ENCODE measurements at places on chromosomes 11 and 22.

- DNase-seq, result no peak
Measured at GRCh38 chr11:122074022-122074421, 42.0 kb downstream of the BLID start.

GRCh38 chr11:61963016-61963281 lies 4.5 kb downstream of the FTH1 start:
- DNase-seq, result no peak

- peak; percentile 66 for DNase-seq
Measured at GRCh38 chr11:78715639-78716311, 141.1 kb upstream of the NARS2 start.

DNA sequence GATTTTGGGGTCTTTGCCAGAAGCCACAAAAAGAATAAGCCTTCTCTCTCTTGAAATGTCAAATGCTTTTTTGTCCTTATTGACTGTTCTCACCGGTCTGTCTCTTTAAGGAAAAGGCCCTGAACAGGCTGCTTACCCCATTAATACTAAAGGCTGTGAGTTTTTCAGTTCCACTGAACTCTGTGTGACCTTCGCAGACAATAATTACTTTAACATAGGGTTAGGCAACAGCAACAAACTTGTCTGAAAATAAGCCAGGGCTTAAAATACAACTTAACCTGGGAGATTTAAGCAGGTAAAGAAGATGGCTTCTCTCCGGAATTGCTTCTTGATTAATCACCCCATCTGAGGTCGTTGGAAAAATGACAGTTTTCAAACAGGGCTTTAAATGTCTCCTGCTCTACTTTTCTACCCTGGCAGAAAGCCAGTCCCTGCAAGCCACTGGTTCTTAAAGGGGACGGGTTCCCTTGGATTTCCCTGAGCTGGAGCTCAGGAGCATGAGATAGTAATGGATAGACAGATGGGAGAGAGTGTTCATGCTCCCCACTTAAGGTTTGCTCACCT lies 69.4 kb downstream of the ARL14EP start:
- DNase-seq, result no peak

- DNase-seq, result no peak
Measured at GRCh38 chr11:86138958-86139357, 70.1 kb upstream of the PICALM start.

GRCh38 chr11:131695889-131696429 lies 325.5 kb downstream of the NTM start:
- no peak for DNase-seq

- no peak for DNase-seq
Measured at GRCh38 chr22:20946080-20946986, 20.7 kb upstream of the AIFM3 start.

GRCh38 chr22:39185601-39186012 lies 33.1 kb upstream of the CBX7 start:
- peak; percentile 67 for DNase-seq

DNA sequence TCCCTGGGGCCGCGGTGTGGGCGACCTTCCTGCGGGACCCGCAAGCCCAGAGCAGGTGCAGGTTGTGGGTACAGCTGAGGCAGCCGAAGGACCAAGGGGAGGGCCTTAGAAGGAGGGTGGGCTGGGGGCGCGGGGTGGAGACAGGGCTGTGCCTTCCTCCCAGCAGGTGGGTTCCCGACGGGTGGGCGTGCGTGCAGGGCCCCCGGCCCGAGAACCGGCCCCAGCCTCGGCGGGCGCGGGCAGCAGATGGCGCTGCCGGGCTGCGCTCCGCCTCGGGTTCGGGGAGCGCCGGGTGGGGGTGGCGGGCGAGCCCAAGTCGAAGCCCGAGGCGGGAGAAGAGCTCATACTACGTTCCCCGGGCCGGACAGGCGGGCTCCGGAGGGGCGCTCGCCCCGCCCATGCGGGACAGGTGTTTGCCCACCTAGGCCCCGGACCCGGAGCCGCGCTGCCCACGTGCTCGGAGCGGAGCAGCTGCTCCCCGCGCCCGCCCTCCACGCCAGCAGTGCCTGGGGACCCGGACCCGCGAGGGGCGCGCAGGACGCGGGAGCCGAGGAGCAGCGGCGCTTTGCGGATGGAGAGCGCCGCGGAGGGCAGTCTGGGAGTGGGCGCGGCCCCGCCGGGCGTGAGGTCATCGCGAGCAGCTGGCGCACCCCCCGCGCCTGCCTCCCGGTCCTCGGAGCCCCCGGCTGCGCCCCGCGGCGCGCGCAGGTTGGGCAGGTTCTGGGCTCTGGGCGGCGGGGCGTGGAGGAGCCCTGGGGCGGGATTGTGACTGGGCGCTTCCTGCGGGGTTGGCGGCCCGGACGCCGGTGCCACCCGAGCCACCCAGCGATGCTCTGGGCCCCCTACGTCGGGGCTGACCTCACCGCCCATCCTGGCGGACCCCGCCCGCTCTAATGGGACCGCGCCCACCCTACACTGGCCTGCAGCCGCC lies 25.3 kb downstream of the DUSP8 start:
- DNase-seq, result no peak

DNA sequence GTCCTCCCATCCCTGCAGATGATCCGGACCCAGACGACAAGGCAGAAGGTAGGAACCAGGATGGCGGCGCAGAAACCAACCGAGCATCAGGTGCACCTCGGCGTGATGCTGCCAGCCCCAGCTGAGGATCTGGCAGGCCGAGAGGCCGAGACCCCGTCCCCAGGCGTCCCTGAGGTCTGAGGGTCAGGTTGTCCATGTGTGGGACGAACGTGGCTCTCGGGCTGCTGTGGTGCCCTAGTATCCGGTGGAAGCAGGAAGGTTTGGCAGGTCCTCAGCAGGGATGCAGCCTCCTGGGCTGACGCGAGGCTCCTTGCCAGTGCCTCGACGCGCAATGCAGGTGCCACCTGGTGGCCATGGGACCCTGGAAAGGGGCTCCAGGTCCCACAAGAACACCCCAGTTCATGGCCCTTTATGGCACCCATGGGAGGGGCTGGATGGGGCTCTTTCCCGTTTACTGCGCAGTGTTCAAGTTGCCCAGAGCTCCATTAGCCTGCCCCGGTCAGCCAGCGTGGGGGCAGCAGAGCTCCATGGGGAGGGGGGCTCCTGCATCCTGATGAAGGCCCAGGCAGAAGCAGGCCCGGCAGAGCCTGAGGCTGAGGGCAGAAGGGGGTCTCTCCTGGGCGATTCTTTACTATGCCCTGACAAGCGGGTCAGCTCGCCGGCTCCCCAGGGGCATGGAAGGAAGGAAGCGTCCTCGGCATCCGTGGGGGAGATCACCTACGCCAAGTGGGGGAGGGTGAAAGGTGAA lies 129.9 kb downstream of the CTTN start:
- DNase-seq, result peak; percentile 32

- DNase-seq, result no peak
Measured at GRCh38 chr11:94557992-94558391, 9.2 kb upstream of the PIWIL4 start.

DNA sequence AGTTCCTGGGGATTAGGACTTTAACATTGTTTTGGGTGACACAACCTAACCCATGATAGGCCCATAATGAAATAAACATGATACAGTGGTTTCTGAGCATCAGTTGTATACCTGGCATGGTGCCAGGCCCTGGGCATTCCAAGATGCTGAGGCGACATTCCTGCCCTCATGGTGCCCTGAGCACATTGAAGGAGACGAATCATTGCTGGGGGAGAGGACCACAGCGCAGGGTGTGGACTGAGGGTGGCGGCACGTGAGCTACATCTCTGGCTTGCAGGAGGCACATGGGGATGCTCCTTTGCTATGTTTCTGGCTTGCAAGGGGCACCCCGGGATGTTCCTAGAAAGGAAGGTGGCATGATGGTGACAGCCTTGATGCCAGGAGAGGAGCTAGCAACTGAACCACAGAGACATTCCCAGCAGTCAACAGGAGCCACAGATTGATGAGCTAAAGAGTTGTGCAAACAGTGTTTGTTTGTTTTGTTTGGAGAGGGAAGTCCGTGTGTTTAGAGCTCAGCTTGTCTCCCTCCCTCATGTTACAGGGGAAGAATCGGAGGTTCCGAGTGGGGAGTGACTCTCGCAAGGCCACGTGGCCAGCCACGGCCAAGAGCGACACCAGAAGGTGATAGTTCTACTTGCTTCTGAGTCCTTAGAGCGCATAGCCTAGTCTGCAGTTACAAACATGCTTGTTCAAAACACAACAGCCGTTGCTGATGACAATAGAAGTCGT lies 106.4 kb downstream of the MIAT start:
- DNase-seq, result no peak

- no peak for DNase-seq
Measured at GRCh38 chr11:116980136-116980793, 118.0 kb downstream of the SIK3 start.

DNA sequence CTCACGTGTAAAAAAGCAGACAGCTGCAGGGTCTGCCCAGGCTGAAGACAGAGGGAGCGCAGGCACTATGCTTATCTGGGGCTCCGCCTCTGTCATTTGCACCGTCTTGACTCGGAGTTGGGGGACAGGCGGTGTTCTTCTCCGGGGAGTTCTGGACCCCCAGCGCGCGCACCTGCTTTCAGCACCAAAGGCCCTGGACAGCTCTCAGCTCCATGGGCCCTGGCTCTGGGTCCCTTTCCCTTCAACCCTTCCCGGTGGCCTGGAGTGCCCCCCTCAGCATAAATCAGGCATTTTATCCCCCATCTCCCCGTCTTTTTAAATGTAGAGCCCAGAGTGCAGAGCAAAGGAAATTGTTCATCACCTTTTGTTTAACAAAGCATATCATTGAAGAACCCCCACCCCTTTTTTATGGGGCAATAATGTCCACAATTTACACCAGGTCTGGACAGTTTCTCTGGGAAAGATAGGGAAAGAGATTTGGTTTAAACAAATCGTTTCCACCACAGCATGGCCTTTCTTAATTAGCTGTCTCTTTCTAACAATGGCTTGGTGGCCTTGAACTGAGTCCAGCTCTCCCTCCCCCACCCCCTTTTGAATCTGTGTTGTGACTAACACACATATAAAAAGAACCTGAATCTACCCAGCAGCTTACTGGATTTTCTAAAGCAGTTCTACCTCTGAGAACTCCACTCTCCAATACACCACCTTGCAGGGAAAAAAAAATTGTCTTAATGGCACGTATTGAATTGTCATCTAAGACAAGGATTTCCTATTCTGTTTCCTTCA lies 1.7 kb downstream of the SEZ6L start:
- DNase-seq, result no peak

DNA sequence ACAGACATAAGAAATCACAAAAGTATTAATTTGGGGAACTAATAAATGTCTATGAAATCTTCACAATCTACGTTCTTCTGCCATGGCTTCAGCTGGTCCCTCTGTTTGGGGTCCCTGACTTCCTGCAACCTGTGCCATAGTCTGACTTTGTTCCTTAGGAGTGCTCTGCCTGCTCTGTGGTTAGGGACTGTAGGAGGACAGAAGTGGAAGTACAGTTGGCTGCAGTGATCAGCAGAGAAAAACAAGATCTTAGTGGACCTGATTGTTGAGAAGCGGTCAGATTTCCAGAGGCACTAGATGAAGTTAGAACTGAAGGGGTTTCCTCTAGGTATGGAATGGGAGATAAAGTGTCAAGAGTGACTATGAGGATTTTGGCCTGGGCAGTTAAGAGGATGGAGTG lies 80.6 kb downstream of the PPP6R3 start:
- no peak for DNase-seq

GRCh38 chr11:11382858-11383532 lies 29.9 kb upstream of the CSNK2A3 start:
- no peak for DNase-seq

- no peak for DNase-seq
Measured at GRCh38 chr11:42524534-42525227, 787.1 kb upstream of the API5 start.

GRCh38 chr22:25402501-25403283 lies 161.8 kb upstream of the GRK3 start:
- DNase-seq, result no peak

DNA sequence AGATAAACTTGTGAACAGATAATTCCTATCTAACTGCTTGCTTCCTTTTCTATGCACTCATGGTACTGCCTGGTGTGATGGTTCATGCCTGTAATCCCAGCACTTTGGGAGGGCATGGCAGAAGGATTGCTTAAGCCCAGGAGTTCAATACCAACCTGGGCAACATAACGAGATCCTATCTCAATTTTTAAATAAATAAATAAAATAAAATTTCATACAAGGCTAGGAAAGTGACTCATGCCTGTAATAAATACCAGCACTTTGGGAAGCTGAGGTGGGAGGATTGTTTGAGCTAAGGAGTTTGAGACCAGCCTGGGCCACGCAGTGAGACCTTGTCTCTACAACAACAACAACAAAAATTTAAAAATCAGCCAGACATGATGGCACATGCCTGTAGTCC lies 166.6 kb downstream of the COMMD9 start:
- no peak for DNase-seq

- peak; percentile 59 for DNase-seq
Measured at GRCh38 chr22:24977370-24978221, 25.1 kb downstream of the KIAA1671 start.

DNA sequence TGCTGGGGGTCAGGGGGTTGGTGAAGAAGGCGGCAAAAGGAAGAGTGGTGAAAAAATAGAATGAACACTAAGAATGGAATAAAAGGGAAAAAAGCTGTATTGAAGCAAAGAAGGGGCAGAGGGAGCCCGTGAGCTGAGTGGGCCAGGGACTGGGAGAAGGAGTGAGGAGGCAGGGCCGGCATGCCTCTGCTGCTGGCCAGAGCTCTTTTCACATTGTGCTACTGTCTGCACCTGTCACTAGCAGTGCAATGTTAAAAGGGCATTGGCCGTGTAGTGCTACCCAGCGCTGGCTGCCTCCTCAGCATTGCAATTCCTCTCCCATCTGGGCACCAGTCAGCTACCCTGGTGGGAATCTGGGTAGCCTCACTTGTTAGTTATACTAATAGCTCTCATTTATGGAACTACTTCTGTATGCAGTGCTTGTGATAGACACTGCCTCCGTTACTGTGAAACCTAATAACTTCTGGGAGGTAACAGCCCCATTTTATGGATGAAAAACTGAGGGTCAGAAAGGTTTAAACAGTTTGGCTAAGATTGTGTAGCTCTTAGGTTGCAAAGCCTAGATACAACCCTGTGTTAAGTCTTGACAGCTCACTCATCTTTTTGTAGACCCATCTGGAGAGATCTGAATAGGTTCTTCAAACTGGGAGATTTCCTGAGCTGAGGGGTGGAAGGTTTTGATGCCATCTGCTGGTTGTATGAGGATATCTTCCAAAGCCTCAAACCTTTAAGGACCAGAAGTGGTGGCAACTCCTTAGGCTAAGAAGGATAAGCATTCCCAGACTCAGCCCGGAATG lies 8.5 kb downstream of the YPEL4 start:
- no peak for DNase-seq

- no peak for DNase-seq
Measured at GRCh38 chr11:132234878-132235277, 864.5 kb downstream of the NTM start.

DNA sequence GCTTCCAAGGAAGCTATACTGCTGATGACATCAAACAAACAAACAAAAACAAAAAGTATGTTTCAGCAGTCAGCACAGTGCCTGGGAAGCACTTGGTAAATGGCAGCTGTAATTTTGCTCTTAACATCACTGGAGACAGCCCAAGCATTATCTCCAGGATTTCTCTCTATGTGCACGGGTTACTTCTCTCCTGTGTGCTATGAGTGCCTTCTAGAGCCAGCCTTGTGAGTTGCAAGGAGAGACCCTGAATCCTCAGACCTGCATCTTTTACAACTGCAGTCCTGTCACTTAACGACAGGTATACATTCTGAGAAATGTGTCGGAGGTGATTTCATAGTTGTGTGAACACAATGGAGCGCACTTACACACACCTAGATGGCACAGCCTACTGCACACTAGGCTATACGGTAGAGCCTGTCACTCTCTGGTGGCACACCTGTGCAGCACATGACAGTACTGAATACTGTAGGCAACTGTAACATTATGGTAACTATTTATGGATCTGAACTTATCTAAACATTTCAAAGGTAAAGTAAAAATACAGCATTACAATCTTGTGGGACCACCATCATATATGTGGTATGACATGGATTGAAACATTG lies 662.5 kb upstream of the B3GAT1 start:
- no peak for DNase-seq

- DNase-seq, result peak; percentile 93
Measured at GRCh38 chr11:2380807-2381350, 3.8 kb downstream of the CD81 start.
